Activated T-cell treated with anti-CD3 and anti-CD28 coated beads, Interleukin-2, amount 50 U/mL, for 4 hours (primary cell): ENCODE measurements at places on chromosomes 5 and 9. TPM values are rescaled to one million over a fixed set of nuclear protein-coding genes. Genes with fewer than 3 reads are reported as not detected.

GRCh38 chr9:15513335-15513734 lies 2.6 kb upstream of the PSIP1 start:
- DNase-seq = no peak

DNA sequence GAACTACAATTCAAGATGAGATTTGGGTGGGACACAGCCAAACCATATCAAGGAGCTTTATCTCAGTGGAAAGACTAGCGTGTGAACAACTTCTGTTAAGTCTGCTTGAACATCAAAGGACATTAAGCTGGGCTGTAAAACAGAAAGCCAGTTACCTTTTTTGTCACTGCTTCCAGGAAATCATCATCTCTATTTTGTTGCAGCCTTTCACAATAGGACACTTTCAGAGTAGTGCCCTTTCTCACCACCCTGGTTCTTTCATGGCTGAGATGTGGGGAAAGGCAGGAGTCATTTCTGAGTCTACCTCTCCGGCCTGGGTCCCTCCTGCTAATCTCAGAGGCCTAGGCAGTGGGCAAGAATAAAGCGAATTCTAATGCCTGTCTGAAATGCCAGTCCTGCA lies 96.2 kb upstream of the PPP1R2B start:
- no peak for DNase-seq

GRCh38 chr5:137761566-137761965 lies 7.4 kb upstream of the HNRNPA0 start:
- no peak for DNase-seq

GRCh38 chr5:136232316-136232715 lies 39.4 kb upstream of the SMIM32 start:
- DNase-seq = no peak

DNA sequence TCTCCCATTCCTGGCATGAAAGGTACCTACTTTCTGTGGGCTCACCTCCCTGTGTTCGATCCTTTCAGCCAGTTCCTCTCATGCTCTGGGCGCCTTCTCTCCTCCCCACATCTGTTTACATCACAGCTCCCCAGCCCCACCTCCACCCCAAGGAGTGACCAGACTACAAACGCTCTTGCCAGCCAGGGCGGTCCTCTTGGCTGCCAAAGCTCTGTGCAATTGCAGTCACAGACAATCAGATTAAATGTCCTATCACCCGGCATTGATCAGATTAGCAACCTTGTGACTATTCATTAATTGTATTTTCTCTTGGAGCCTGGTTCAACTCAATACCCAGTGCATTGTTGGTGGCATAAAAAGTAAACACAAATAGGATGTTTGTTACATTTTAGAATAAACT lies 211.2 kb upstream of the TBCA start:
- no peak for DNase-seq

PCDHGA2 gene
- not detected for total RNA-seq

PKD2L2 gene
- not detected for total RNA-seq

LRRC8A gene
- total RNA-seq = 23.6 TPM
